NCI-H2081 (cell line): ENCODE measurements at places on chromosomes 13 and 19.

DNA sequence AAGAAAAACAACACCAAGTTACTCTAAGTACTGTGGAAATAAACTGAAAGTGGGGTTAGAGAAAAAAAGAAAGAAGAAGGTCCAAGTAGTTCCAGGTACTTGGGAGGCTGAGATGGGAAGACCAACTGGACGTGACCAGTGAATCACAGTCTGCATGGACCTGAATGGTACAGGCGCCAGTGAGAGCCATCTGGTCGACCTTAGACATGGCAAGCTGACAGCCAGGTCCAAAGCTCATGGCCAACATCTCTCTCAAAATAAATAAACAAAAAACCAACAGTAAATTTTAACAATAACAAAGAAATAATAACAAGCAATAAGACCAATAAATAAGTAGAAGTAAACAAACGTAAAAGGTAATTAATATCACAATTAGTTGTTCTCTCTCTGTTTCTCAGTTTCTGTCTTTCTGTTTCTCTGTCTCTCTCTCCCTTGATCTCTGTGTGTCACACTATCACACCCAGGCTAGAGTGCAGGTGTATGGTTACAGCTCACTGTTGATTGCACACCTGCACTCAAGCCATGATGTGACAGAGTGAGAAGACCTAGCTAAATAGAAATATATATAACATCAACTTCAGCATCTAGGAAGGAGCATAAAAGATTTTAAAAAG lies 31.6 kb upstream of the ZNF724 start:
- no peak for DNase-seq

- DNase-seq, result no peak
Observed at GRCh38 chr13:30831515-30831914, 74.6 kb upstream of the MEDAG start.

DNA sequence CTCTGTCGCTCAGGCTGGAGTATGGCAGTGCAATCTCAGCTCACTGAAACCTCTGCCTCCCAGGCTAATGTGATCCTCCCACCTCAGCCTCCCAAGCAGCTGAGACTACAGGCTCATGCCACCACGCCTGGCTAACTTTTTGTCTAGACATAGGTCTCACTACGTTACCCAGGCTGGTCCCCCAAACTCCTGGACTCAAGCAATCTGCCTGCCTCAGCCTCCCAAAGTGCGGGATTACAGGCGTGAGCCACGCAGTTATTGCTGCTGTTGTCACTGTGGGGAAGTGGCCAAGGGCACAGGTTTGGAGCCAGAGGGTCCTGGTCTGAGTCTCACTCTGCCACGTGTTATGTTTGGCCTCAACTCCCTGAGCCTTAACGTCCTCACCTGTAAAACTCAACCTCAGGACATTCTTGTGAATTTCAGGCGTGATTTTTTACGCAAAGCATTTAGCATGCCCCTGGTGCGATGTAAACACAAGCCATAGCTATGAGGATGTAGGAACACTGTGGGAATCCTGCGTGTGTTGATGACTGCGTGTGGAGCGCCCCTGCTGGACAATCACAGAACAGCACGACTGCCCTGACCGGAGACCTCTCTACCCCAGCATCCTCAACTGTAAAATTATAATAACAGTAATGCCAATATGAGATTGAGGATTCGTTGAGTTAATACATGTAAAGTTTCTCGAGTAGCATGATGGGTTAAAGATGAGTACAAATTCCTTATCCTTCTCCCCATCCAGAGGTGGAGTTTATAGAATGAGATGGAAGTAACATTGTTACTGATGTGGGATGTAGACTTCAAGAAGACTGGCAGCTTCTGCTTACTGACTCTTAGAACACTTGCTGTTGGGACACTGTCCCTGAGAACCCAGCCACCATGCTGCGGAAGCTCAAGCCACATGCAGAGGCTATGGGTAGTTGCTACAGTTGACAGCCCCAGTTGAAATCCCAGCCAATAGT lies 41.8 kb upstream of the PNMA8B start:
- no peak for DNase-seq

- DNase-seq, result no peak
Observed at GRCh38 chr19:42124386-42124901, 7.8 kb downstream of the POU2F2 start.

DNA sequence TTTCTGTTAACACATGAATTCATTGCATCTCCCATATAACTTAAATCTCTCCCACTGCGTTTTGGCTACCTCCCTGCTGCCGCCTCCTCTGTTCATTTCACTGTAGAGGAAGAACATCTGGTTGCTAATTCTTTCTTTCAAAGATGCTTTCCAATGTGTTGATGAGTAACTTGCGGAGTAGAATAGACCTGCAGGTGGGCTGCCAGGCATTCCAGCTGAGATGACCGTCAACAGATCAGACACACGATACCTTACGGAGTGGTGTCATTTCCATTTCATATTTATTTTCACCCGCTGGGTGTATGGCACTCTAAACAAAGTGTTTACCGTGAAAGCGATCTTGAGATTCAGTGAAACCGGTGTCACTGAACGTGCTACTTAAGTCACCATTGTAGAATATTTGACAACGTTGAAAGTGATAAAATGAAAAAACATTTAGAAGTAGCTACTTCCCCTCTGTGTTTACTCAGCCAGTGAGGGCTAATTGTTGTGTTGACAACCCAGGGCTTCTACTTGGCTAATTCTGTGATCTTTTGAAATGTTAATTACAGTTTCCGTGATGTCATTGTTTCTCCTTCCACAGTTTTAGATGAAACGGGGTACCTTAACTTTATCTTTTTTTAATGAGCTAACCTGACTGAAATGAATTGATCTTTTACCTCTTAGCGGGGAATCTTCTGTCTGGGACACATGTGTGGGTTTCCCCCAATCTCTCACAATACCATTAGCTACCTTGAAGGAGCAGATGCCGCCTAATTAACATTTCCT lies 228.5 kb upstream of the ARGLU1 start:
- peak; percentile 58 for DNase-seq

GRCh38 chr19:41189425-41190065 lies 3.5 kb upstream of the CYP2S1 start:
- DNase-seq, result no peak

DNA sequence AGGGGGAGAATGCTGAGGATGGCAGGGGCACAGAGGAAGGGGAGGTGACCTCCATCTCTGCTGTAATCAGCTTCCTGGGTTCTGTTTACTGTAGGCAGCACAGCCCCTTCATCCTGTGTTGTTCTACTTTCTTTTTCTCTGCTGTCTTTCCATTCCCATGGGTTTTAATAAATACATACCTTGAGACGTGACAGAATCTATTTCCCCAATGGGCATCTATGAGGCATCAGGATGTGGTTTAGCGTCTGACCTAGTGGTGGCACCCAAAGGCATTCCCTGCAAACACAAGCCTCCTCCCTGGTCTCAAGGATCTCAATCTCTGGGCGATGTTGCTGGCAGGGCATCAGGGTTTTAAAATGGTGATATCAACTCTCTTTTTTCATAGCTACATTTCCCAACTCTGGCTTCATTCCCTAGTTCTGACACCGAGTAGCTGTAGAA lies 60.8 kb downstream of the ALOX5AP start:
- no peak for DNase-seq

- no peak for DNase-seq
Observed at GRCh38 chr13:67049744-67050143, 180.4 kb downstream of the PCDH9 start.

DNA sequence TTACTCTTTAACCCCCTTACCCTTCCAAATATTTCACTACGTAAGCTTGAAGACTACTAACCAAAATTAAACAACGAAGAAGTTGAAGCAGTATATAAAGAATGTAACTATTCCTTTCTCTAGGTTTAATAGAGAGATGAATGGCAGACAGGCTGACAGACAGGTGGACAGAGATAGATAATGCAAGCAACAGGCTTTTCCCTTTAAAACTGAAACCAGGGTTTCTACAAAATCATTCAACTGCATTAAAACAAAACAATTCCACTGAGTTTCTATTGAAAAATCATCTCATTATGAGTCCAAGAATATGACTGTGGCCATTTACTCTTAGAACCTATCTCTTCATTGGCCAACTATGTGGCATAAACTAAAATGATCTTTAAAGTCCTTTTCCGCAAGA lies 15.2 kb downstream of the LNX2 start:
- DNase-seq, result no peak

- DNase-seq, result no peak
Observed at GRCh38 chr13:107360010-107360409, 792.1 kb upstream of the ARGLU1 start.

DNA sequence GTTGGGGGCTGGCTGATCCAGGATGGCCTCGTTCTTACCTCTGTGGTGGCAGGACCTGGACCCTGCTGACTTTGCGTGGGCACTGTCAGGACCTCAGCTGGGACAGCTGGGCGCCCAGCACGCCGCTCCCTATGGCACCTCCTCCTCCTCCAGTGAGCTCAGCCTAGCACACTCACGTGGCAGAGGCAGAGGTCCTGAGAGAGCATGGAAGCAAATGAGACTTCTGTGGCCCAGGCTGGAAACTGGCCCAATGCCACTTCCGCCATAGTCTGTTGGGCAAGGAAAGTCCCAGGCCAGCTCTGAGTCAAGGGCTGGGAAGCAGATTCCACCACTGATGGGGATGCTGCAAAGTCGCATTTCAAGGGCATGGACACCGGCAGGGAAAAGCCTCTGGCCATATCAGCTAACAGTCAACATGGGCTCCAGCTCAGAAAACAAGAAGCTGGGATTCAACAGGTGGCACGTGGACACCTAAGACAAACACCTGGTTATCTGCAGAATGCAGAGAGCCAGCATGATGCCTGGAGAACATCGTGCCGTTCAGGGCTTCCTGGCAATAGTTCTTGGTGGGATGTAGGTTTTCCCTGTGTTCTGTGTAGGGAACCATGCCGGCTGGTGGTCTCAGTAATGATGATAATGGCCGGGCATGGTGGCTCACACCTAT lies 16.7 kb downstream of the MYBPC2 start:
- DNase-seq, result no peak

GRCh38 chr13:54287062-54287764 lies 1258.6 kb downstream of the OLFM4 start:
- no peak for DNase-seq

DNA sequence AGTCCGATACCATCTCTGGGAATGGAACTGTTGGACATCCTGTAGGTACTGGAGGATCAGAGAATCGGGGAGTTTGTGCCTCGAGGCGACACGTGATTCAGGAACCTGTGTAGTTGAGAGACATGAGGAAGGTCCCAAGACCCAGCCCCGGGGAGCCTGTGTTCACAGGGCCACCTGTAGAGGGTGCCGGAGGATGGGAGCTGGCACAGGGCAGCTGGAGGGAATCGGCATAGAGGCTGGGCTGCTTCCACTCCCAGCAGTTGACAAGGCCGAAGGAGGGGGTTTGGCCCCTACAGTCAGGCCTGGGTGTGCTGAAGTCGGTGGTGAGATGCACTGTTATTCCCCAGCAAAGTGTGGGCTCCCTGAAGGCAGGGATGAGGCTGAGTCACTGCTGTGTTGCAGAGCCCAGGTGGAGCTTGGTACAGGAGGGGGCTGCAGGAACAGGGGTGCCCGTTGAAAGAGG lies 2.5 kb upstream of the ISYNA1 start:
- no peak for DNase-seq

DNA sequence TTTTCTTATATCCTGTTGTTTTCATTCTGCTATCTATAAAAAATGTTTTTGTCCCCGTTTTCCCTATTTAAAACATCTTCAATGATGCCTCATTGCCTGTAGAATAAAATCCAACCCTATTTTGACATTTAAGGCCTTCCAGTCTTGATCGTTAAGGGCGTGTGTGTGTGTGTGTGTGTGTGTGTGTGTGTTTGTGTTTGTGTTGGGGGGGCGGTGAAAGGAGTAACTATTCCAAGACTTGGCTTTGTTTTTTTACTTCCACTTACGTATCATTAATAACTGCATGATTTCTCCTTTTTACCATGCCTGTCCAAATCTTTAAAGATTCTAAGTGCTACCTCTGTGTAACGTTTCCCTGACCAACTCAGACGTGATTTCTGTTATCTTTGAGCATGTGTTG lies 784 bp downstream of the PIBF1 start:
- no peak for DNase-seq

DNA sequence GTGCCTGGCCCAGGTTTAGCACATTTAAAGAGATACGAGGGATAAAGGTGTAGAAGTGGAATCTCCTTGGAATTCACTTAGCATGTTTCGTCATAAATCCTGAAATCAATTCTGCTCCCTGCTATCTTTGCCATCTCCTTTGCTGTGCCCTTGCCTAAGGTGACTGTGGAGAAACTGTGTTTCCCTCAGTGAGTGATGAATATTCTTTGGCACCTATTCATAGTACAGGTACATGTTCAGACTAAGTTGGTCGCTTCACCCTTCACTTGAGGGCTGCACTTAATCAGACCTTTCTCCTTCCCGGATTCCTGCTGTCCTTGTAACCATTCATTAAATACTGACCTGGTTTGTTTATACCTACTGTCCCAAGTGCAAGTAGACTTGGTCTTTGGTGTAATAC lies 17.8 kb downstream of the PCCA start:
- no peak for DNase-seq
